ENCODE measurements at places on chromosomes 4 and X.

DNA sequence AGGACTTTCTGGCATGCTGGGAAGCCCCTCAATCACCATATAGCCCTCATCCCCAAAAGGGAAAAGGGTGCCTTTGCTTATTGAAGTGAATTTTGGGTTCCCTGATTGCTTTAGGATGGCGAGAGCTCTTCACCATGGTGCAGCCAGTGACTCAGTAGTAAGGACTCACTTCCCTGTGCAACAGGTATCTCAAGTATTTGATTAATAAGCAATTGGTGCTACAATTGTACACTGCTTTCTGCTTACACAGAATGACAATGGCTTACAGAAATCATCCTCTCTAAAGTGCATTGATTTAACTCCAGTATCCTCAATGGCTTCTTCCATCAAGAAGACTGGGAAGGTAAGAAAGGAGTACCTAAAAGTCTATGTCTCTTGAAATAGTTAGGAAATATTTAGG is 143.7 kb upstream of the SMIM10 start:
- no peaks in the 10 kb centered on the region for H3K4me1 ChIP-seq
- DNase-seq = no peak
- no peak overlapping the region for H3K4me3 ChIP-seq
- no peaks in the 10 kb centered on the region for H3K36me3 ChIP-seq

DNA sequence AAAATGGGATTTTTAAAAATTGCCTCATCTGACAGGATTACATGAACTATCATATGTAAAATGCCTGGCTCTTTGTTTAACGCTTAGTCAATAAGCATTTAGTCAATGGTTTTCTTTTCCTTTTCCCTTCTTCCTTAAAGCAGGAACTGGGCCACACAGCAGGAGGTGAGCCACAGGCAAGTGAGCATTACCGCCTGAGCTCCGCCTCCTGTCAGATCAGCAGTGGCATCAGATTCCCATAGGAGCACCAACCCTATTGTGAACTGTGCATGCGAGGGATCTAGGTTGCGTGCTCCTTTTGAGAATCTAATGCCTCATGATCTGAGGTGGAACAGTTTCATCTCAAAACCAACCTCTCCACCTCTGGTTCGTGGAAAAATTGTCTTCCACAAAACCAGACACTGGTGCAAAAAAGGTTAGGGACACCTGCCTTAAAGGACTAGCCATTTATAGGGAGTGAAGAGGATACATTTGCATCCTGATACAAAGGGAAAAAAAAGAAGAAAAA is 306.1 kb downstream of the FBXW7 start:
- no peak overlapping the region for H3K27ac ChIP-seq
- no peak overlapping the region for H3K4me3 ChIP-seq
- H3K27me3 ChIP-seq = no peaks in the 10 kb centered on the region
- peak; percentile 28 for DNase-seq
- H3K4me1 ChIP-seq = no peaks in the 10 kb centered on the region

- no peak overlapping the region for H3K27ac ChIP-seq
- no peak overlapping the region for H3K4me3 ChIP-seq
- no peaks in the 10 kb centered on the region for H3K27me3 ChIP-seq
- no peaks in the 10 kb centered on the region for H3K36me3 ChIP-seq
Measured at GRCh38 chr4:125517831-125518230, 203.1 kb downstream of the FAT4 start.

DNA sequence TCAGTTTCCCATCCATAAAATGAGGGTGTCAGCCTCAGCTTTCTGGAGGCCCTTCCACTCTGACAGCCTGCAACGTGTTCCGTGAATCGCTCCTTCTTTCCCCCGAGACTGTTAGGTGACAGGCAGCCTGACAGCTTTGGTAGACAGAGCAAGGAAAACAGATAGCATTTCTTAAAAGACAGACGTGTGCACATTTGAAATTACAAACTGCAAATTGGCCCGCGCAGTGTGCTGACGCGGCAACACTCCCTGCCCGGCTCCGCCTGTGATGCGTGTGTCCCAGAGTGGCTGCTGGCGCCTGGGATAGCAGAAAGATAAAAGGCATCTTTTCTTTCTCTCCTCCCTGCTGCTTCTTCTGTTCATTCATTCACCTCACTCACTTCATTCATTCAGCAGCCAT is 245.3 kb downstream of the AFAP1 start:
- no peaks in the 10 kb centered on the region for H3K4me1 ChIP-seq
- no peak overlapping the region for H3K27ac ChIP-seq
- no peak for DNase-seq
- H3K27me3 ChIP-seq = peaks cover 5% of the 10 kb centered on the region
- H3K4me3 ChIP-seq = no peak overlapping the region

GRCh38 chrX:2650037-2650436 is 41.1 kb upstream of the CD99 start:
- H3K36me3 ChIP-seq = no peaks in the 10 kb centered on the region
- no peak for DNase-seq
- H3K4me3 ChIP-seq = no peak overlapping the region
- H3K4me1 ChIP-seq = peaks cover 10% of the 10 kb centered on the region
- no peaks in the 10 kb centered on the region for H3K27me3 ChIP-seq

DNA sequence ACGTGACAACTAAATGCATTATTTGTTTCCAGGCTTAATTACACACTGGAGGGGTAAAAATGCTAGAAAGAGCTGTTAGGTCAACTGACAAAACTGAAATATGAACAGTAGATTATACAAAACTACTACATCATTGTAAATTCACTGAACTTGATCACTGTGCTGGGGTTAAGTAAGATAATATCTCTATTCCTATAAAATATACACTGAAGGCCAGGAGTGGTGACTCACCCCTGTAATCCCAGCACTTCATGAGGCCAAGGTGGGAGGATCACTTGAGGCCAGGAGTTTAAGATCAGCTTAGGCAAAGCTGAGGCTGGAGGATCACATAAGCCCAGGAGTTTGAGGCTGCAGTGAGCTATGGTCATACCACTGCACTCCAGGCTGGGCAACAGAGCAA is 31.8 kb upstream of the NKX6-1 start:
- DNase-seq = peak; percentile 0
- no peak overlapping the region for H3K27ac ChIP-seq
- no peaks in the 10 kb centered on the region for H3K27me3 ChIP-seq
- no peak overlapping the region for H3K4me3 ChIP-seq
- H3K36me3 ChIP-seq = no peaks in the 10 kb centered on the region
- H3K4me1 ChIP-seq = peaks cover 12% of the 10 kb centered on the region

DNA sequence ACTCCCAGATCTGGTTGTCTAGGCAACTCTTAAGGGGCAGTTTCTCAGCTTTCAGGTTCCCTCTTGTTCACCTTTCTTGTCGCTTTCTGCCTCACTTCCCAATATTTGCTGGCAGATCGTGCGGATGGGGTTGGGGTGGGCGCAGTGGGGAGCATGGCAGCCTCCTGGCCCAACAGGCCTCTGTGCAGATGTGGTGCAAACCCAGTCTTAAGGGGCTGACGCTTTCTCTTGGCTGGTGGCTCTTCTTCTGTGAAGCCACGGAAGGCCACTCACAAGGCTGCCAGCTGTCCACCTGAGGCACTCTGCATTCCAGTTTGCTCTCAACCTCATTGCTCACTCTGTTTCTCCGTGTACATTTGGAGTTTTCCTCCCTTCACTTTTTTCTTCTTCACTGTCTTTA is 61.7 kb downstream of the NBDY start:
- H3K36me3 ChIP-seq = no peaks in the 10 kb centered on the region
- H3K27ac ChIP-seq = no peak overlapping the region
- no peak overlapping the region for H3K4me3 ChIP-seq
- H3K4me1 ChIP-seq = no peaks in the 10 kb centered on the region
- H3K27me3 ChIP-seq = no peaks in the 10 kb centered on the region
- no peak for DNase-seq

GRCh38 chrX:12771445-12772069 is 19.7 kb upstream of the PRPS2 start:
- no peaks in the 10 kb centered on the region for H3K4me1 ChIP-seq
- no peak overlapping the region for H3K27ac ChIP-seq
- H3K36me3 ChIP-seq = no peaks in the 10 kb centered on the region
- H3K27me3 ChIP-seq = peaks cover 51% of the 10 kb centered on the region
- peak; percentile 73 for DNase-seq

- H3K27ac ChIP-seq = no peak overlapping the region
- no peaks in the 10 kb centered on the region for H3K36me3 ChIP-seq
- H3K4me1 ChIP-seq = no peaks in the 10 kb centered on the region
- H3K4me3 ChIP-seq = no peak overlapping the region
- no peaks in the 10 kb centered on the region for H3K27me3 ChIP-seq
- DNase-seq = no peak
Measured at GRCh38 chr4:96767815-96768480, 928.1 kb downstream of the PDHA2 start.

DNA sequence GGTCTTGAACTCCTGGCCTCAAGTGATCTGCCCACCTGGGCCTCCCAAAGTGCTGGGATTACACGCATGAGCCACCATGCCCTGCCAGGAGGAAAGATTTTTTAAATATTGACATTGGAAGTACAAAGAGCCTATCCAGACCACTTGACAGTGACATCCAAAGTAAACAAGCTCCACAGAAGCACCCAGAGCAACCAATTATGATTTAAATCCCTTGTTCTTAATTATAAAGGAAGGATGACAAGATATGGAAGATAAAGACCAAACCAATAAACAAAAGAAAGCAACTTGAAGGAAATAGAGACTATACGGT is 27.7 kb upstream of the RPL34 start:
- DNase-seq = no peak
- no peaks in the 10 kb centered on the region for H3K27me3 ChIP-seq
- no peaks in the 10 kb centered on the region for H3K36me3 ChIP-seq
- H3K4me1 ChIP-seq = peaks cover 12% of the 10 kb centered on the region
- H3K27ac ChIP-seq = no peak overlapping the region
- H3K4me3 ChIP-seq = no peak overlapping the region

GRCh38 chrX:12440246-12440645 is 302.0 kb downstream of the FRMPD4 start:
- peaks cover 30% of the 10 kb centered on the region for H3K27me3 ChIP-seq
- H3K4me1 ChIP-seq = no peaks in the 10 kb centered on the region
- no peak overlapping the region for H3K4me3 ChIP-seq
- no peak overlapping the region for H3K27ac ChIP-seq
- H3K36me3 ChIP-seq = no peaks in the 10 kb centered on the region

GRCh38 chr4:40940317-40940741 is 190.6 kb downstream of the NSUN7 start:
- H3K36me3 ChIP-seq = no peaks in the 10 kb centered on the region
- H3K27ac ChIP-seq = no peak overlapping the region
- H3K4me1 ChIP-seq = no peaks in the 10 kb centered on the region
- H3K4me3 ChIP-seq = no peak overlapping the region

DNA sequence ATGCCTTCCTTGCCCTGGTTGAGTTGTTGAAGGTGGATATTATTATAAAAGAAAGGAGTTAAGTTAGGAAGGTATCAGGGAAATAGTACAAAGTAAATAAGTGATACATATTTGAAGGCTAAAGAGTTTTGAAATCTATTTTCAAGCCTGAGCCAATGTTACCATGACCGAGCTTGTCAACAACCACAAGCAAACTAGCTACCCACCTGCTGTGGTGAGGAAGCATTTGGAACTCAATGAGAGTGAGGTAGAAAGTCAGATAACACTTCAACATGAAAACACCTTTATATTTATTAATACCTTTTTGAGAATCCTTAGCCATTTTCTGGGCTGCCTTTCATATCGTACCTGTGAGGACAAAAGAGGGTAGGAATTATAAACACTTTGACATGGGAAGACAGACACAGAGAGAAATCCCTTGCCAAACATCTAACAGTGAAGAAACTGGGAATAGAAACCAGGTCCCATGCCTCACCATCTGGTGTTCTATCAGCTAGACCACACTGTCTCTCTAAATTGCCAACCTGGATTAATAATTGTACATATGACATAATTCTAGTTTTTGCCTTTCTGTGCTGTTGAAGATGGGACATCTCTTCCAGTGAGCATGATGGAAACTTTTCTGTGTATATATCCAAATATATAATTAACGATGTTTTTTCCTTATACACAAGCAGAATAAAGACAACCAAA is 606.4 kb upstream of the NR3C2 start:
- DNase-seq = no peak
- H3K4me1 ChIP-seq = no peaks in the 10 kb centered on the region
- no peak overlapping the region for H3K4me3 ChIP-seq
- no peak overlapping the region for H3K27ac ChIP-seq

DNA sequence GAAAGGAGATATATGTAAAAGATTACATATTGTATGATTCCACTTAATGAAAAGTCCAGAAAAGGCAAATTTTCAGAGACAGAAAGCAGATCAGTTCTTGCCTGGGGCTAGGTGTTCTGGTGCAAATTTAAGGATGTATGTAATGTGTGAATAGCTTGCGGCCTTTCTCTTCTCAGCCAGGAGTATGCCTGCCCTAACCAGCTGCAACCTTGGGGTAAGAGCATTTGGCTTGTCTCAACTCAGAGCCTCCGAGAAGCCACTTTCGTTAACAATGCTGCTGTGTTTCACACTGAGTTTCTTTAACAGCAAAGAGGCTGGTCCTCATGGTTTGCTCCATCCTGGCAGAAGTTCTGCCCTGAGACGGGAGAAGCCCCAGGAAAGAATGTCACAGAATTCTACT is 102.7 kb downstream of the SPCS3 start:
- H3K27ac ChIP-seq = no peak overlapping the region
- DNase-seq = no peak
- peaks cover 4% of the 10 kb centered on the region for H3K27me3 ChIP-seq
- H3K4me1 ChIP-seq = no peaks in the 10 kb centered on the region

GRCh38 chr4:124804584-124804983 is 92.1 kb upstream of the ANKRD50 start:
- no peaks in the 10 kb centered on the region for H3K4me1 ChIP-seq
- no peak for DNase-seq
- no peaks in the 10 kb centered on the region for H3K36me3 ChIP-seq
- no peak overlapping the region for H3K27ac ChIP-seq
- H3K4me3 ChIP-seq = no peak overlapping the region

- DNase-seq = no peak
- no peak overlapping the region for H3K27ac ChIP-seq
- no peaks in the 10 kb centered on the region for H3K4me1 ChIP-seq
Measured at GRCh38 chr4:136484996-136485395, 1047.3 kb downstream of the PCDH18 start.

- no peaks in the 10 kb centered on the region for H3K36me3 ChIP-seq
- H3K4me1 ChIP-seq = peaks cover 8% of the 10 kb centered on the region
- no peak overlapping the region for H3K4me3 ChIP-seq
- no peak overlapping the region for H3K27ac ChIP-seq
- no peak for DNase-seq
Measured at GRCh38 chr4:142265946-142266345, 580.2 kb downstream of the INPP4B start.

DNA sequence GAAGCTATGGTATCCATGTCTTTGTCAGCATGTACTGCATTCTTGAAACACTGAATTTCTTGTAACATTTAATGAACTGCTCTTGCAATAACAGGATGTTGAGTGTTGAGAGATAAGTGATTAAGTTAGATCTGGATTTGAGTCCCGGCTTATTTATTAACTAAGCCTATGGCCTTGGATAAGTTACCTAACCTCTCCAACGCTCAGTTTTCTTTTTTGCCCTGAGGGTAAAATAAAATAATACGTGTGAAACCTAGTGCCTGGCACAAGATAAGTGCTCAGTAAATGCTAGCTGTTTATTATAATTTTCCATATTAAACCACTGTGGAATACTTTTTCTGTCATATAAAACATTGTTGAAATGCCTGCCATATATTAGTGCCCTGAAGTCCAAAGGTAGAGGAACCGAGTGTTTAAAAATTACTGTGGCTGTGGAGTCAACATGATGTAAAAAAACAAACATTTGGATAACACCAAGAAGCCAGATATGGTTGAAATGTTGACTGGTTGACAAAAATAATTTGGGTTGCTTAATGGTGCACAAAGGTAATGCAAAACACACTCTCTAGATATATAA is 58.6 kb upstream of the ALB start:
- H3K36me3 ChIP-seq = no peaks in the 10 kb centered on the region
- no peak for DNase-seq
- H3K4me1 ChIP-seq = no peaks in the 10 kb centered on the region
- H3K4me3 ChIP-seq = no peak overlapping the region
